Left forelimb (tissue), 1 donor: ENCODE measurements at places on chromosomes 5 and 9.

GRCh38 chr5:87302061-87302460 lies 34.4 kb downstream of the RASA1 start:
- no peak for DNase-seq

- peak; percentile 45 for DNase-seq
These were observed 94.2 kb upstream of the ZNF618 start for GRCh38 chr9:113781896-113782295.

GRCh38 chr9:121349009-121349408 lies 21.0 kb downstream of the STOM start:
- no peak for DNase-seq

DNA sequence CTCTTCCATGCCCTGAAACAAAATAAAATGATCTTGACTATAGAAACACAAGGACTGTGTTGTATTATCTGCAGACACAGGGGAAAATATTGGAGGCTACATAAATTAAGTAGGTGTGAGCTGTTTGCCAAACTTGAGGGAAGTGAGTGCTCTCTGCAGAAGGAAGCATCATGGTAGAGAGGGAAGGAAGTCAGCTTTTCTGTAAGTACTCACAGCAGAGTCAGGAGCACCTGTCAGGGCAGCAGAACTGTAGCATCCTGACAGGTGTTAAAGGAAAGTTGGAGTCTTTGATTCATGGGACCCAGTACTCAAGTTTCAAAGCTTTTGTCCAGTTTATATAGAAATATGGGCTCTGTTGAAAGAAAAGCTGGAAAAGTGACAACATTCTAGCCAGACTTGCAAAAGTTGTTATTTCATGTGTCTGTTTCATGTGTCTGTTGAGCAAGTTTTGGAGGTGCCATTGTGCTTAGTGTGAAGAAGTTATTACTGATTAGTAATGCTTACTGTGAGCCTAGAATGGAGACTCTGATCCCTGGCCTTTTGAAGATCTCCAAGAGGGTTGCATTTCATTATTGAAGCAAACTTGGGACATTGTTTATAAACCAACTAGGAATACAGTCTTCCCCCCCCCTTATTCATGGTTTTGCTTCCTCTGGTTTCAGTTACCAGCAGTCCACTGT lies 194.7 kb downstream of the SPATA31D1 start:
- no peak for DNase-seq

DNA sequence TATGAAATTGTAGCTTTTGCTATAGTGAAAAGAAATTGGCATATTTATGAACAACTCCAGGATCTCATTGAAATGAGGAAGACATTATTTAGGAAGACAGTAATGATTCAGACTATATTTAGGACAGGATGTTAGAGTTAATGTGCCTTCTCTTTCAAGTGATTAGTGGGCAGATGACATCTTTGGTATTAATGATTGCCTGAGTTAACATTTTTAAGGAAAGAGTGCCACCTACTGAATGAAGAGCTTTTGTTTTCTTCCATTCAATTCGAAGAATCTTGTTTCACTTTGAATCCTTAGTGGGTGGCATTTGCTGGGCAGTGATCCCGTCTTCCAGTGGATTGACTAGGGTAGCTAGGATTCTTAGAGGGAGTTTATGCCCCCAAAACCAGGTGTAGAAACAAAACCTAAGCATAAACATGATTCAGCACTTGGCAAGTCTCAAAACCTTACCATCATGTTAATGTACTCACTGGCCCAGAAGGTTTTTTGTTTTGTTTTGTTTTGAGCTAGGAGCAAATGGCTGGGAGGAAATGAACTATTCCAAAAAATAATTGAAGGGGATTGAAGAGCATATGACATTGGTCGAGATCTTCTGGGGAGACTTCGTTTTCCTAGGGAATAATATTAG lies 23.2 kb downstream of the MAP3K1 start:
- DNase-seq = no peak
